OCI-M1 (cell line): ENCODE measurements at places on chromosomes 13 and 19.

DNA sequence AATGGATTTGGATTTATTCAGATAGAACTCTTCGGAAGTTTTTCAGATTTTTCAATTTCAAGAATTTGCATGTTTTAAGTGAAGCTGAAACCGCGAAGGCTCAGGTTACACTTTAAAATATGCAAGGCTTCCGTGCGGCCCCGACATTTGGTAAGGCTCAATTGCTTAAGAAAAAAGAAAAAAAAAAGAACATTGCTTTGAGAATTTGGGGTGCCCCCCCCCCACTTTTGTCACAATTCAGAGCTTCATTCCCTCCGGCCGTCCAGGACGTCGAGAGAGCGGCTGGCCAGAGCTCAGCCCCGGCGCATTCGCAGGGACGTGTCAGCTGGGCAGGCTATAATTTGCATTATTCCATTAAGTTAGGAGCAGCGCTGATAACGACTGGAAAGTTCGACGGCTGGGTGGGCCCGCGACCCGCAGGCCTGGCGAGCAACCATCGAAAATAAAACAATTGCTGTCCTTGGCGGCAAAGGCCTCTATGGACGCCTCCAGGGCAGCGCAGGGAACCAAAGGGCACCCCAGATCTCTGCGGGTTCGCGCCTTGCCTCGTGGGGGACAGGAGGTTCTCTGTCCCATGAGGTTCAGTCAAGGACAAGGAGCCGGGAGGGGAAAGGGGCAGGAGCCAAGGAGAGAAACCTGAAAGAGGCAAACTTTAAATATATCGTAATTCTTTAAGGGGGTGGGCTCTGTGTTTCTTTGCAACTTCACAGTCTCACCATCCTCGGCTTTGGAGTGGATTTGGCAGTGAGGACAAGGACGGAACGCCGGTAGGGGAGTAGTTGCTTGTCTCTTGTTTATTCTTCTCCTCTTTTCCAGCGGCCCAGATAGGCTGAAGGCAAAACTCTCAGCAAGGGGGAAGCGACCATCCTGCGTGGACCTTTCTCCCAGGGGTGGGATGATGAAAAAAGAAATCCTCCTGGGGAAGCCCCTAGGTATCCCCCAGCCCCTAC is 7.0 kb downstream of the SOX21 start:
- DNase-seq, result no peak

DNA sequence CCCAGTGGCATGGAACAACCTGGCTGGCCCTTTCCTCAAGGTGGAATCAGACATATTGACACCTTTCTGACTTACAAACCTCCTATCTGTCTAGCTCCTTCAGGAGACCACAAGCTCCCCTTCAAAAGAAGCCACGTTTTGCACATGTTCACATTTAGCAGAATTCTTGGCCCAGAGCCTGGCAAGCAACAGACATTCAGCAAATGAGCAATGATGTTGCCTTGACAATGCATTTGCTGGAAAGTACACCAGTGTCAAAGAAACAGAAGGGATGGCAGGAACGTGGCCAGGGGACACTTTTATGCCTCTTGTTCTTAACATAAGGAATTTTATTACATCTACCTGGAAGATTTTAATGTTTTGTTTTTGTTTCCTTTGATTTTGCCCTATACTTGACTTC is 85.5 kb upstream of the FGF14 start:
- DNase-seq, result no peak

- DNase-seq, result no peak
Measured at GRCh38 chr19:52735734-52736133, 890 bp upstream of the ZNF611 start.

DNA sequence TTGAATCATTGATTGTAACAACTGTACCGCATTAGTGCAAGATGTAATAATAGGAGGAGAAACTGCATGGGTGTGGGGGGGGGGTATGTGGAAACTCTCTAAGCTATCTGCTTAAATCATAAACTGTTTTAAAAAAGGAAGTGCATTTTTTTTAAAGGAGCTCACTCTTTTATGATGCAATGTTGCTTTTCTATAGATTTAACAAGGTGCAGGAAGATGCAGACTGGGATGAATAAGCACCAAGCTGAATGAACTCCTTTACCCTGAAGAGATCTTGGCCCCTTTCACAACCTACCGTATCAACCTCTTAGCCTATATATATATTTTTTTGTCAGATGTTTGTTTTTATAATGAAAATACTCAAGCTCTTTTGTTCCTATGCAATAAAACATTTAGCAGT is 95.9 kb downstream of the AKAP11 start:
- DNase-seq, result peak; percentile 82

DNA sequence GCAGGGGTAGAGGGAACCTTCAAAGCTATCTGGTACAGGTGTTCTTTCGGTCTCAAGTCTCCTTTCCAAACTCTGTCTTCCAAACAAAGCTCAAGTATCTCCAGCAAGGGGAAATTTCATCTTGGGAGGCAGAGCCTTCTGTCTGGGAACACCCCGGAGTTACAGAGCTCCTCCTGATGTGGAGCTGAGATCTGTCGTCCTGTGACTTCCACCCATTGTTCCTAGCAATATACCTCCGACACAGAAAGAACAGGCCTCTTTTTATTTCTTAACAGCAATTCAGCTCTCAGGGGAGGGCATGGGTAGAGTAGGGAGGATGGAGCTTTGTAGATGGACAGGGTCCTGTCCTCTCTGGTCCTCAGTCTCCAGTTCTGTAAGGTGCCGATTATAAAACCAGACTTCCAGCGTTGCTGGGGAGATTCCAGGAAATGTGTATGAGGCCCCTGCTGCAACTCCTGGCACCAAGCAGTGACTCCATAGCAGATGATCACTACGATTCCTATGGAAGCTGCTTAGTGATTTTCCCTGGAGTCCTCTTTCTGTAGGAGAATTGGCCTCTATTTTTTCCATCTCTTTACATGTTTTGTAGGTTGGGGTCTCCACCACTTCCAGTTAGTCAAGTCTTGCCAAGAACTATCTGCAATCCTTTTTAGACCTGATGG is 56.0 kb upstream of the ARGLU1 start:
- DNase-seq, result no peak

- DNase-seq, result no peak
Measured at GRCh38 chr19:41529484-41530183, 46.3 kb upstream of the CEACAM21 start.

GRCh38 chr13:28568286-28568685 is 73.4 kb upstream of the FLT1 start:
- DNase-seq, result peak; percentile 74

- DNase-seq, result no peak
Measured at GRCh38 chr13:26563713-26564112, 6.2 kb downstream of the WASF3 start.

- peak; percentile 39 for DNase-seq
Measured at GRCh38 chr19:7748756-7749155, 1.4 kb upstream of the CD209 start.

GRCh38 chr13:54357284-54357933 is 1328.8 kb downstream of the OLFM4 start:
- no peak for DNase-seq

DNA sequence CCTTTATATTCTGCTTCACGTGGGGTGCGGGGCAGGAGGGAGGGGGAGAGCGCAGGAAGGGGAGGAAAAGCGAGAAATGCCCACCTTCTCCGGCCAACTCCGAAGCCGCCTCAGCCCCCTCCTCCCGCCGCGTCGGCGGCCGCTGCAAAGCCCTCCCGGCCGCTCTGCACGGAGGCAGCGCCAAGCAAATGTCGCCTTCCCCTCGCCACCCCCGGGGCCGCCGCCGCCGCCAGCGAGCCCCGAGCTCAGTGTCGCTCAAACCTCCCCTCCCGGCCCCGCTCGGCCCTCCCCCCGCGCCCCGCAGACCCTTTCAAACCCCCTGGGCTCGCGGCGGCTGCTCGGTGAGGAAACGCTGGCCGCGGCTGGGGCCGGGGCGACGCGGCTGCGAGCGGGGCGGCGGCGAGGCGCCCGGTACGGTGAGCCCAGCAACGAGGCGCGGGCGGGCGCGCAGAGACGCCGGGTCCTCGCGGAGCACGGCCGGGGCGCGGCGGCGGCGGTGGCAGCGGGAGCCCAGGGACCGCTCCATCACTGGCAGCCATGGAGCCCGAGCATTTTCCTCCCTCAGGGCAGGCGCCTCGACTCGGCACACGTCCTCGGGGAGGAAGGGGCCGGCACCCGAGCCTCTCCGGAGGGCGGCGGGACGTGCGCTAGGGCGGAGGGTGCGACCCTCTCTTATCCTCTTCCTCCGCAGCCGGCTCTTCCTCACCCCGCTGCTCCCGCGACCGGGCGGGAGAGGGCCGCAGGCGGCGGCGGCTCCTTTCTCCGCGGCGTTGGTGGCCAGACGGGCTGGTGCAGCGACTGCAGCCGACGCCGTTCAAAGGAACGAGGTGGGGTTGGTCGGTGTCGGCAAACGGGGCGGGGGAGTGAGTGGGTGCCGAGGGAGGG is 463 bp upstream of the TSC22D1 start:
- DNase-seq, result no peak

DNA sequence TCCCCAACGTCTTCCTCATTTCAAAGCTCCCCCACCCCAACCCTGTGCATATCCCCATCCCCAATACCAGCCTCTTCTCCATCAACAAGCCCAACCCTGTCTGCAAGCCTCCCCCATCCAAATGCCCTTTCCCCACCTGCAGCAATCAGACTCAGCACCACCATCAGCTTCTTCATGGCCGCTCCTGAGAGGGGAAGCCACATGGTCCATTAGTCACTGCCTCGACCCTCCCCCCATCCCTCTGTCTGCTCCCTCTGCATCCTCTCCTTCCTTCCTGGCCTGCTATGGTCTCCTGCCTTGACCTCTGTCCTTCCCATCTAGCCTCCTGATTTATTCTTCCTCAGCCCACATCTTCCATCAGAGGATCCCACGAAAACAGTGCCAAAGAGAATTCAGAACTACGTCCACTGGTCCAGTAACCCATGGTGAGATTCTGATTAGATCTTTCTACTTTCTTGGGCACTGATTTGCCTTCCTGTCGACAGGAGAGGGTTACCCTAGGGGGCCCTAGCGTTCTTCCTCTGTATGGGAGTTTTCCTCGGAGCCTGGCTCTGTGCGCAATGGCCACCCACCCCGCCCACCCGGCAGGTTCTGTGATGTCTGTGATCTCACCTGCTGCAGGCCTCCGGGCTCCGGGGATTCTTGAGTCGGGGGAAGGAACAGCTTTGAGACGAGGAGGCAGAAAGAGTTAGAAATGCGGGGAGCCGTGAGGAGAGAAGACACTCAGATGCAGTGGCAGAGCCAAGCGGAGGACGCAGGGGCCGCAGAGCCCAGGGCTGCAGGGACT is 1.3 kb downstream of the KLK6 start:
- no peak for DNase-seq

GRCh38 chr13:90768116-90768515 is 579.4 kb upstream of the MIR17HG start:
- no peak for DNase-seq

DNA sequence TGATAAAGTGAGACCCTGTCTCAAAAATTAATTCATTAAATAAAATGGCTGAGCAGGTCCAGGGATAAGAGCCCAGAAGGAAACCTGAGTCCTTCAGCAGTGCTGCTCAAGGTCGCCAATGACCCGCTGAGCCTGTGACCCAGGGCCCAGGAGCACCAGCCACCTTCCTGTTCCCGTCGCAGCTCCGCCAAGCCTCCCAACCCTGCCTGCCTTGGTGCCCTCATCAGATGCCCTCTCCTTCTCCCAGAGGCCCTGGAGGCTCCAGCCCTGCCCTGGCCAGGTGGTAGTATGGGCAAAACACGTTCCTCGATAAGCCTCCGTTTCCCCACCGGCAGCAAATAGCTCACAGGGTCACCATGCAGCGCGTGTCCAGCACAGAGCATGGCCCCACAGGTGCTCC is 2.6 kb downstream of the REXO1 start:
- no peak for DNase-seq

DNA sequence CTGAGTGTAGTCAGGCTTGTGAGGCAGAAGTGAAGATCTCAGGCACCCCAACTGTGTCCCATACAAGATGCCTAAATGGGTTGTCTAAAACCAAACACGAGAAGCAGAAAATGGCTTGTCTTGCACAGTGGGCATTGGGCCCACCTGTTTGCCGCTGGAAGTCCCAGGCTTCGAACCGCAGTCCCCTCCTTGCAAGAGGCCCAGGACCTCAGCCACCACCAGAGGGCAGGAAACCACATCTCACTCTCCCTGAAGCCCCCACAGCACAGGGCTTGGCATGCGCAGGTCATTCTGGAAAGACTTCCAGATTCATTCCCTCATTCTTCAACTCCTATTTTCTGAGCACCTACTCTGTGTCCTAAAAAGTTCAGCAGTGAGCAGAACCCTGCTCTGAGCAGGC is 973.7 kb downstream of the UQCRFS1 start:
- DNase-seq, result peak; percentile 4

DNA sequence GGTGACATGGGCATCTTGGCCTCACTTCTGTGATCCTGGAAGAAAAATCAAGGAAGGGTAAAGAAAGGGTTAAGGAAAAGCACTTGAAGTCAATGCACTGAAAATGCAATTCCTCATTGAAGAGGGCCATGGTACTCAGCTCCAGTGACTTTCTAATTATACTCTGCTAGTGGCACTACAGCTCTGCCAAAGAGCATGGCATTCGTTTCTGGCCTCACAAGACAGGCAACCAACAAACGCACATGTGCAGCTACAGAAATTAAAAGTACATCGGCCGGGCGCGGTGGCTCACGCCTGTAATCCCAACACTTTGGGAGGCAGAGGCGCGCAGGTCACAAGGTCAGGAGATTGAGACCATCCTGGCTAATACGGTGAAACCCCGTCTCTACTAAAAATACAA is 21.8 kb downstream of the SACS start:
- no peak for DNase-seq

GRCh38 chr19:47631681-47632446 is 22.9 kb downstream of the BICRA start:
- DNase-seq, result no peak

DNA sequence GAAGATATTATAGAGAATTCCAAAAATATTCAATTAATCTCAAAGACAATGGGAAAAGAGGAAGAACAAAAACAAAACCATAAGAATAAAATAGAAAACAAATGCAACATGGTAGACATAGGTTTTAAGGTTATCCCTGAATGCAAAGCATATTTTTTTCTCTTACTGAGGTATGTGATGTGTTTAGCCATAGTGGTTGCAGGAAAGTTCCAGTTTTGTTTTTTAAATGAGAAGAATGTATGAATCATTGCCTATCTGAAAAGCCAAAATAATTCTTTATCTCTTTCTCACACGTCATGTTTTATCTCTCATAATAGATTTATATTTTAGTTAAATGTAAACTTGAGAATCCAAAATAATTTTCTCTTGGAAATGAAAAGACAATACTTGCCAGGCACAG is 2591.7 kb upstream of the PCDH20 start:
- DNase-seq, result no peak

GRCh38 chr19:15210323-15210781 is 9.6 kb upstream of the NOTCH3 start:
- DNase-seq, result peak; percentile 92

GRCh38 chr19:55642153-55643002 is 1.1 kb upstream of the ZNF581 start:
- peak; percentile 65 for DNase-seq

GRCh38 chr13:61795580-61795979 is 379.9 kb upstream of the PCDH20 start:
- DNase-seq, result no peak
